Right renal cortex interstitium (tissue), 3 donors: ENCODE measurements at places on chromosomes 5 and 9.
A peak's percentile ranks its signal among the peaks of the same experiment; 100 is the strongest.

- DNase-seq, result no peak
Observed at GRCh38 chr9:38024036-38024681, 44.9 kb downstream of the SHB start.

GRCh38 chr5:116754556-116754955 lies 179.9 kb upstream of the SEMA6A start:
- DNase-seq, result no peak

- DNase-seq, result no peak
Observed at GRCh38 chr9:80175286-80176150, 603.8 kb downstream of the TLE4 start.

DNA sequence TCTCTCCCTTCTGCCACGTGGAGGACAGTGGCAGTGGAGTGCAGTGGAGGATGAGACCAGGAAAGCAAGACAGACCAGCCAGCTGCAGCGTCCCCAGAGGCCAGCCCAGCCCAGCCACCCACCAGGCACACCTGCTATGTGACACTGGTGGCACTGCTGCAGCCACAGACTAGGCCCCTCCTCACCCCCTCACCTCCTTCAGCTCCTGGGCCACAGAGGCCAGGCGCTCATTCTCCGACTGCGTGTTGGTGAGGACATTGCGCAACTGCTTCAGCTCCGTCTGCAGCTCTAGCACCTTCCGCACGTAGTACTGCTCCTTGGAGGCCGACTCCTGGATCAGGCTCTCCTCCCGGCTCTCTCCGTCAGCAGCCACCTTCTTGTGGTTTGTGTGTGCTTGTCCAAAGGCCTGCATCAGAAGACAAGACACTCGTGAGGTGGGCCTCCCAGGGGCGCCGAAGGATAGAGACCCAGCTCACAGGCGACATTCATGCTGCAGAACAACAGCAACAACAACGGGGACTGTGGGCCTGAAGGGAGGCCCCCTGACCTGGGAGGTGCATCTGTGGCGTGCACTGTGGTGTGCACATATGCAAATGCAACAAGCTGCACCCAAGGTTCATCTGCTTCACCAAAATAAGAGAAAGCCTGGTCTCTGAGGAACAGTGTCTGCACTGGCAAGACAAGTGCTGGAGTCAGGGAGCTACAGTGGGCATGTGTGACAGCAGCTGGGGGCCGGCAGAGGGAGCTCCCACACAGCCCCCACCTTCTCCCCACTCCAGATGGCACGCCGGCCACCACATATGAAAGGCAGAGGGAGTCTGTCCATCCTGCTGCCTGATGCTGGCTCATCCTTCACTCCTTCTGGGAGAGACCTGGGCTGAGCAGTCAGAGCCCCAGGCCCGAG lies 35.5 kb downstream of the BICD2 start:
- DNase-seq, result no peak

DNA sequence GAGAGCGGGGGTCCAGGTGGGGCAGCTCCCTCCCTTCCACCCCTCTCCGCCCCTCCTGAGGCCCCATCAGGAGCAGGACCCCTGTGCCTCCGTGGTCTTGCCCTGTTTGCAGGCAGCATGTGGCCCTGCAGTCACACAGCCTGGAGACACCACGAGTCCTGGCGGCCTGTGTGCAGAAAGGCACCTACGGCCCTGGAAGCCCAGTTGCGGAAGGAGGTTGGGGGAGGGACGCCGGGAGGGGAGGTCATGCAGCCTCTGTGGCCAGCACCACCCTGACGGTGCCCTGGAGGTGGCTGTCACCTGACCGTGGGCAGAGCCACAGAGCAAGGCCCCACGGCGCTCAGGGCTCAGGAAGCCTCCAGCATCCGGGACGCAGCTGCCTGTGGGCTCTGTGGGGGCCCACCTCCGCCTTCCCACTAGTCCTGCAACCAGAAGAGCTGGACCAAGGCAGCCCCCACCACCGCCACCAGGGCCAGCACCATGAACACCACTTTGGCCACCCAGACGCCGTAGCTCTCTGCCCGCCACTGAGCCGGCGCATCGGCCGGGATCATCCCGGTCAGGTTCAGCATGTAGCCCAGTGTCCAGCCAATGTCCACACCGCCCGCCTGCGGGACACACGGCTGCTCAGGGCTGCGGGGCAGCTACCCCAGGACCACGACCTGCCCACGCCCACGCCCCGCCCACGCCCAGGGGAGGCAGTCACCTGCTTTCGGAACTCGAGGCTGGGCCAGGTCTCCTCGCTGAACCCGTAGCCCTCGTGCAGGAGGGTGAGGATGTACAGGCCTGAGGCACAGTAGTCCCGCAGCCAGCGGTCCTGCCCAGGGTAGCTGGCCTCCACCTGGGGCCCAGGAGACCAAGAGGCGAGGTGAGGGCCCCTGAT lies 6.4 kb downstream of the ENTPD8 start:
- no peak for DNase-seq

DNA sequence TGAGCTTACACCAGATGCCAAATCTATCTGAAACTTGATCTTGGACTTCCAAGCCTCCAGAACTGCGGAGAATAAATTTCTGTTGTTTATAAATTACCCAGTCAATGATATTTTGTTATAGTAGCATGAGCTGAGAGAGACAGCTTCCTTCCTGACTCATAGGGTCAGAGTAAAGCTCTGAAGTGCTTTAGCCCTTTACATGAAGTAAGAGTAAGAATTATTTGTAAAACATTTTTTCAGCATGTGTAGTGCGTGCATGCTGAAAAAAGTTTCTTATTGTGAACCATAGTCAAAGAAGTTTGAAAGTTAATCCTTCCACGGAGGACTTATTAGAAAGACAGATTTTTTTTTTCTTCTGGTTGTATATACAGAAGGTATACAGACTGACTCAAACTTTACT lies 172.4 kb downstream of the DMRT2 start:
- DNase-seq, result no peak

GRCh38 chr9:117205806-117206205 lies 209.1 kb downstream of the ASTN2 start:
- DNase-seq, result no peak

GRCh38 chr5:9544056-9544455 lies 1.8 kb downstream of the SEMA5A start:
- no peak for DNase-seq

DNA sequence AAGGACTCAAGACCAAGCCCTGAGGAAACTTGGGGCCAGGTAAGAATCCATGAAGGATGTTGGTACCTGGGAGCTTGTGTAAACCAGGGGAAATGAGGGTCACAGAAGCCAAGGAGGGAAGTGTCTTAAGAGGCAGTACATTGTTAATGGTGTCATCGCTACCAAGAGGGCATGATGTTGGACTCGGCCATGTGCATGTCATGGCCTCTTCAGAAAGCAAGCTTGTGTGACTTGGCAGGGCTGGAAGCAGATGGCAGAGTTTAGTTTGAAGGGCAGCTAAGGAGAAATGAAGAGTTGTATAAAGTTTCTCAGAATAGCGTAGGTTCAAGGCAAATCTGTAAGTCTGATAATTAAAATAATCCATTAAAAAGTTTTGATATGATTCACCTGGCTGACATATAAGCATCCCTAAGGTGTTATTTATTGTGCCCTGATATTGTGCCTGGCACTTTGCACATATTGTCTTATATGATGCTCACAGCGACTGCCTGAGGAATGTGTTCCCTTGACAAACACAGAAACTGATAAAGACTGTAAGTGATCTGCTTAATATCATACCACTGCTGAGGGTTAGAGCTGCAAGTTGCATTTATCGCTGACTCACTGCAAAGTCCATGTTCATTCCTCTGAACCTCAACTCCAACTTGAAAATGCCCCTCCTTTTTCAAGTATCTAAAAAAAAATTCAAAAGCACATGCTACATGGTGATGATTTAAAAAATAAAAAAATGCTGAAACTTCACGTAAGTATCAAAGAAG lies 81.3 kb upstream of the PTPN3 start:
- no peak for DNase-seq

GRCh38 chr5:115948091-115948534 lies 14.2 kb upstream of the LVRN start:
- no peak for DNase-seq

GRCh38 chr5:123285122-123286023 lies 137.8 kb downstream of the CEP120 start:
- no peak for DNase-seq

- DNase-seq, result no peak
Observed at GRCh38 chr9:38331141-38331540, 61.4 kb upstream of the ALDH1B1 start.

DNA sequence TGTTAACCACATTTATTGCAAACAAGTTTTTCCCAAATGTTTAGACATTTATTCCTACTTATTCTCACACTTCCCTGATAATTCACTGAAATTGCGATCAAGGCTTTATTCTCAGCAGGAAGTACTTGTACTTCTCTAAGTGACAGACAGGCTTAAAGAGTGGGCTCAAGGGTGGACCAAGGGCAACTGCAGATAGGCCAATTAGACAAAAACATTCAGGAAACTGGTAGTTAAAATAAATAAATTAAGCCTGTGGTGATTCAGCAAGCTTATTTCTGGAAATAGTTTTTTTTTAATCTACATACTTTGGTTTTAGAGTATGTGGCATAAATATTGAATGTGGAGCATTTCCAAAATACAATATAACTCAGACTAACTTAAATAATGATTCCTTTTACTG lies 136.1 kb downstream of the UGCG start:
- DNase-seq, result no peak

DNA sequence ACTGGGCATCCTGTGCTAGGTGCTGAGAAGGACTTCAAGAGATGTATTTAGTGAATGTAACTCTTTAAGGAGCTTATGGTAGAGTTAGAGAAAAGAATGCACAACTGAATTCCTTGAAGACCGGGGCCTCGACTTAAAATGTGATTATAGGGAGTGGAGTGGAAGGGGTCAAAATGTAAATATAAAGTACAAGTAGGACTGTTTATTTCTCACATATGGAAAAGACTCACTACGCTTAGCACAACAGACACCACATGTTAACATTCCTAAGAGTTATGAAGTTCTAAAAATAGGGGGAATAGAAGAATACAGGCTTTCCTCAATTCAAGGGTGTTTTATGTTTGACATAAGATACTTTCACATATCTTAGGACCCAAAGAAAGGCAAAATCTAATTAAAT lies 117.8 kb upstream of the OSMR start:
- no peak for DNase-seq

DNA sequence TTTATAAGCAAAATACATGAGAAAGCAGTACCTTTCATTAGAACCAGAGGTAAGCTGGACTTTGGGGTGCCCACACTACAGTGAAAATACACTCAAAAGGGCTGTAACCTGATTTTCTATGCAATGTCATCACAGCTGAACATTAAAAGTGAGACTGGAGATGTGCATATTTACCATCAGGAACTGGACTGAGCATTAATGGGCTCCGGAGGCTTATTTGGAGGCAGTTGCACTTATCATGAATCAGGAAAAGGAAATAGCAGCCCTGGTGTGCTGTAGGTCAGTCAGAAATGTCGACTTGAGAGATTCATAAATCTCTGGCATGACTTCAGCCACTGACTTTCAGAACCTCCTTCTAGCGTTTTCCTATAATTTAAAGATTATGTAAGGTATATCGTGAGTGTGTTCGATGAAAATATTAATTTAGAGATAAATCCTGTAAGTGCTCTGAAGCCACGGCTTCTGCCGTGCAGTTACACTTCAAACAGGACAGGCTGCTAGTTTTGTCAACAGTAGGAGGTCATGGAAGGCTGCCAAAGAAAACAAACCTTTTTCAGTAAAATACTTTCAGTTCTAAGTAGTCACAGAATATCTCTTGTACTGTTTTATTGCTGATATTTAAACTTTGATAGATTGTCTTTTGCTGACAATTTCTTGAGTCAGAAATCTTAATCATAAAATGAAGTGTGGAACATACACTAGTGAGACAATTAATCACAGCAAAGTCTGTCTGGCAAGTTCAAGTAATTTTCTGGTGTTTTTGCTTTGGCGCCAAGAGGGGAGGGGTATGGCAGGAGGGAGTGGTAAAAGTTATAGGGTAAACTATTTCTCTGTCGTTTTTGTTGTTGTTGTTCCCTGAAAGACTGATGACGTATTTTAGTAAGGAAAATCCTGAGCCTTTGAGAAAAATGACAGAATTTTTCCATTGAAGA lies 939.7 kb downstream of the NR2F1-AS1 start:
- peak; percentile 88 for DNase-seq

- DNase-seq, result no peak
Observed at GRCh38 chr5:116577064-116577788, 2.6 kb upstream of the SEMA6A start.

GRCh38 chr9:20740929-20741582 lies 57.0 kb downstream of the FOCAD start:
- DNase-seq, result no peak

- no peak for DNase-seq
Observed at GRCh38 chr9:125650271-125650737, 56.7 kb downstream of the MAPKAP1 start.

GRCh38 chr5:151318850-151319732 lies 15.5 kb upstream of the SLC36A3 start:
- no peak for DNase-seq

- DNase-seq, result no peak
Observed at GRCh38 chr9:93264338-93265125, 80.6 kb downstream of the WNK2 start.

- no peak for DNase-seq
Observed at GRCh38 chr5:18959535-18959934, 1028.5 kb downstream of the CDH18 start.

- no peak for DNase-seq
Observed at GRCh38 chr5:174431504-174431903, 292.9 kb upstream of the MSX2 start.

DNA sequence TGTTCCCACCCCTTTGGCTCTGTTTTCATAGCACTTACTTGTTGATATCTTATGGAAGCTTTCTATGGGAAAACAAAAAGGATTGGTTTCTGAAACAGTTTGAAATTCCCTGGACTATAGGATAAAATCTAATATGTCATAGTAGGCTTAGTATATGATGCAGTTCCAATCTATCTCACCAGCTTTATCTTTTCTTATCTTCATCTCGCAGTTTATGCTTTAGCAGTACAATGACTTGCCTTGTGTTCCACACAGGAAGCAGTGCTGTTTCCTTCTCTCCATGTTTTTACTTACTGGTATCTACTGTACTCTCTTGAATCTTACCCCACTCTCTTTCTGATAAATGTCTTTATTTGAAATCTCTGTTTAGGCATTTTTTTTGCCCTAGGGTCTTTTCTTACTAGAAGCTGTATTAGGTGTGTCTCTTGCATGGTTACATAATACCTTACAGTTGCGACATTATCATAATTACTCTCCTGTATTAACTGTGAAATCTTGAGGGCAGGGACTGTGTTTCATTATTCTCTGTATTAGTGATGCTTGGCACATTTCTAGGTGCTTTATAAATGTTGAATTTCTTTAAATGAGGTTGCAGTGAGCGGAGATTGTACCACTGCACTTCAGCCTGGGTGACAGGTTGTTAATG lies 76.3 kb downstream of the FOCAD start:
- DNase-seq, result no peak

GRCh38 chr9:26891726-26892125 lies 876 bp downstream of the CAAP1 start:
- DNase-seq, result no peak
